ENCODE measurements at places on chromosomes 6 and 20. TPM values are rescaled to one million over a fixed set of nuclear protein-coding genes. Genes with fewer than 3 reads are reported as not detected.

Gene TBXT
- not detected for polyA plus RNA-seq

DNA sequence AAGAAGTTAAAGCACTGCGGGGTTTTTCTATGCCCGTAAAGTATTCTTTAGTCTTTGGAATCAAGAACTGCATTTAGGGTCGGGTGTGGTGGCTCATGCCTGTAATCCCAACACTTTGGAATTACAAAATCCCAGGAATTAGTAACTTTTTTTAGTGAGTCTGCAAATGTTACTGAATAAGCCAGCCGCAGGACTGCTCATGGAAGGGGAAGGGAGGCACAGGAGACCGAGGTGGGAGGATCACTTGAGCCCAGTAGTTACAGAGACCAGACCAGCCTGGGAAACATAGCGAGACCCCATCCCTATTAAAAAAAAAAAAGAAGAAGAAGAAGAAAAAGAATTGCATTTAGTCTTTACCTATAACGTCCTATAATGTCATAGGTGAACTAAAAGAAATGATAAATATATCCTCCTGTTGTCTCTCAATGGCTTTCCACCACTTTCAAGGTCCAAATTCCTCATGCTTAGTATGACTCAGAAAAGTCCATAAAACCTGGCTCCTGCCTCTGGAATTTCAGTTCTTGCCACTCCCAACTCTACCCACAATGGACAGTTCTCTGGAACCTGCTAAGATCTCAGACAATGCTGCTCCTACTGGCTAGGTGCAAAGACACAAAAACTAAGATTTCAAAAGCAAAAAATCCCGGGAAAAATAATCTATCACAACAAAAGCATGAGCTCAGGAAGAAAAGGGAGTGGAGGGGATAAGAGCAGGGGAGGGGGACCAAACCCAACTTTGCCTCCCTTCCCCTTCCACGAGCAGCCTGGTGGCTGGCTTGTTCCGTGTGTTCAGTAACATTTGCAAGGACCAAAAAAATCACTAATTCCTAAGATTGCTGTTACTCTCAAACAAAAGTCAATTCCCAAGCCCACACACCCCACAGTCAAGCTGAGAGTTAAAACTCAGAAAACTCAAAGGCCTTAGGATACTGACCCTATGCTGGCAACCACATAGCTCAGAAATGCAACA is 39.0 kb downstream of the B4GALT5 start:
- H3K4me1 ChIP-seq, result peaks cover 89% of the 10 kb centered on the region
- no peak overlapping the region for H3K4me3 ChIP-seq
- peak overlapping the region; percentile 91 for H3K27ac ChIP-seq

Gene BRPF3
- polyA plus RNA-seq, result 17.3 TPM

GRCh38 chr6:43871284-43871683 is 101.3 kb downstream of the VEGFA start:
- no peak overlapping the region for H3K27ac ChIP-seq
- DNase-seq, result no peak

DNA sequence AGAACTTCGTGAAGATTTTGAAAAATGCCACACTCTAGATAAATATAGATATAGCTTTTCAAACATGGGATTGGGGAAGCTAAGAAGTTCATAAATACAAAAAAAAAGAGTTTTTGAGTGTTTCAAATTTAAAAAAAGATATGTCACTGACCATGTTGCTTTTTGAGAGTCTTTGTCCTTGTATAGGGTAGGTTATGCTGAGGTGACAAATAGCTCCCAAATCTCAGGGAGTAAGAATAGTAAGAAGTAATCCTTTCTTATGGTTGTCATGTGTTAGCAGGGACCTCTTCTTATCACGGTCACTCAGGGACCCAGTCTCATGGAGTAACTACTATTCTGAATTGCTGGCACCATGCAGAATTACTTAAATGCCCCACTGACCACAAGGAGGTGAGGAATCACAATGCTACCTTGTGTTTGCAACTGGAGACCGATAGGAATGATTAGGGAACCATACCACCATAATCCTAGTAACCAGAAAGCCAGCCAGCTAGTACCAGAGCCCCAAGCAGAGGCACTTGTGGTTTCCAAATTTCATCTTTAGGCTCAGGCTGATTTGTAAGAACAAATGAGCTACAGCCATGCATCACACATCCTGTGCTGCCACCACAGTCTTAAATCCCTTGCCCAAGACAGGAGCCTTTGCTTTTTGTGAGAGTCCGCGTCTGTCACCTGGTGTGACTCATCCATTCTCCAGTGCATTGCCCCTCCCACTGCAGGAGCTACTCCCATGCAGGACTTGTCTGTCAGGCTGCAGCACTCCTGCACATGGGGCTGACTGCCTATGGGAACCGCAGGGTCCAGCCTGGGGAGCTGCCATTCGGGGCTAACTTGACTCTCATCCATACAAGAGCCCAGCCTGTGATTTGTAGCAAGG is 42.4 kb upstream of the ADGRF4 start:
- DNase-seq, result peak; percentile 16
- no peaks in the 10 kb centered on the region for H3K27me3 ChIP-seq
- no peak overlapping the region for H3K4me3 ChIP-seq

DNA sequence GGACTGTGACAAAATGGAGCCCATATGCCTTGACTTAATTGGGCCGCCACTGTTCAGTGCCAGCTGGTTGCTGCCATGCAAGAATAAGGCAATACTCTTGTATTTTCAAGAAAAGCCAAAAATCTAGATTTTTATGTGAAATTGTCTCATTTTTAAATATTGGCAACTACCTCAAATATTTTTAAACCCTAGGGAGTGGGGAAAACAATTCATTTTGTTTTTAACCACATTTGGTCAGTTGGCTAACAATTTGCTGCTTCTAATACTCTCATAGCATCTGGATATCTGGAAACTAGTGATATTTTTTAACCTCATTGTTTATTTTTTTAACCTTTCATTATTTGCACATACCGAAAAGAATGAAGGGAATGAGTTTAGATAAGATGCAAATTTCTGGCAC is 91.0 kb downstream of the EYA2 start:
- no peaks in the 10 kb centered on the region for H3K4me1 ChIP-seq
- H3K36me3 ChIP-seq, result no peaks in the 10 kb centered on the region
- DNase-seq, result no peak

DNA sequence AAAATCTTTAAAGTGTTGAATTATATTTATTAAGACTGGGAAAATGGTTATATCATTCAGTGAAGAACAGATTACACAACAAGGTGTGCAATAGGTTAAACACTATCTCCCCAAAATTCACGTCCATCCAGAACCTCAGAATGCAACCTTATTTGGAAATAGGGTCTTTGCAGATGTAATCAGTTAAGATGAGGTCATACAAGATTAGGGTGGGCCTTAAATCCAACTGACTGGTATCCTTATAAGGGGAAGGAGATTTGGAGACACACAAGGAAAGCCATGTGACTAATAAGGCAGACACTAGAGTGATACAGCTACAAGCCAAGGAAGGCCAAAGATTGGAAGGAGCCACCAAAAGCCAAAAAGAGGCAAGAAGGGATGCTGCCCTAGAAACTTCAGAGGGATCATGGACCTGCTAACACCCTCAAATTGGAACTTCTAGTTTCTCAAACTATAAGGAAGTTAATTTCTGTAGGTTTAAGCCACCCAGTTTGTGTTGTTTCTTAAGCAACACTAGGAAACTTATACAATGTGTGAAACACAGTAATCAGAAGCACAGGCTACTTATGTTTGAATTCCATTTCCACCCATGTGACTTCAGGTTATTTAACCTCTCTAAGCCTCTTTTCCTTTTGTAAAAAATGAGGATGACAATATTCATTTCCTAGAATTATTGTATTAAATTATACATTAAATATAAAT is 16.9 kb downstream of the ILRUN start:
- peak overlapping the region; percentile 43 for H3K27ac ChIP-seq
- H3K36me3 ChIP-seq, result no peaks in the 10 kb centered on the region
- no peak for DNase-seq
- H3K27me3 ChIP-seq, result no peaks in the 10 kb centered on the region

DNA sequence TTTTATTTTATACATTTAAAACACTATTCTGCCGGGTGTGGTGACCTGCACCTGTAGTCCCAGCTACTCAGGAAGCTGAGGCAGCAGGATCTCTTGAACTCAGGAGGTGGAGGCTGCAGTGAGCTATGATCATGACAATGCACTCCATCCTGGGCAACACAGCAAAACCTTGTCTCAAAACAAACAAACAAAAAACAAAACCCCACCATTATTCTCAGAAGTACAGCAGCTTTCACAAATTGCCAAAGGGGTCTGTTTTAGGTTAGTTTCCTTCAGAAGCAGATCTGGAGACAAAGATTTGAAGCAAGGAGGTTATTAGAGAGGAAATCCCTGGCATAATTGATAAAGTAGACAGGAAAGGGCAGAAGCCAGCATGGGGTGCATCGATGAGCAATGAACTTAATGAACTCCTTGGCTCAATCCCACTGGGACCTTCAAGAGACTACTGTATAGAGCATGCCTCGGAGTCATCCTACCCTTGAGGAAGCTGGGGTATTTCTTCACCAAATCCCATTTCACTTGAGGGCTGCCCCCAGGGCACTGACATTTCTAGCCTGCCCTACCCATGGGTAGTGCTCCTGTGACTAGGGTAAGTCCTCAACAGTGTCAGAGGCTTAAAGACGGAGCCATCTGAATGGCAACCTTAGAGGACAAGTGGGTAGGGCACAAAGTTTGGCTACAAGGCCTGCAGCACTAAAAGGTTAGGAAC is 43.2 kb upstream of the DDR1 start:
- H3K27ac ChIP-seq, result no peak overlapping the region
- H3K27me3 ChIP-seq, result no peaks in the 10 kb centered on the region
- no peak overlapping the region for H3K4me3 ChIP-seq
- no peak for DNase-seq
- H3K36me3 ChIP-seq, result no peaks in the 10 kb centered on the region

GRCh38 chr20:49843770-49844380 is 31.2 kb downstream of the SLC9A8 start:
- DNase-seq, result no peak
- H3K36me3 ChIP-seq, result no peaks in the 10 kb centered on the region
- no peaks in the 10 kb centered on the region for H3K27me3 ChIP-seq
- H3K4me1 ChIP-seq, result no peaks in the 10 kb centered on the region
- H3K4me3 ChIP-seq, result no peak overlapping the region

DNA sequence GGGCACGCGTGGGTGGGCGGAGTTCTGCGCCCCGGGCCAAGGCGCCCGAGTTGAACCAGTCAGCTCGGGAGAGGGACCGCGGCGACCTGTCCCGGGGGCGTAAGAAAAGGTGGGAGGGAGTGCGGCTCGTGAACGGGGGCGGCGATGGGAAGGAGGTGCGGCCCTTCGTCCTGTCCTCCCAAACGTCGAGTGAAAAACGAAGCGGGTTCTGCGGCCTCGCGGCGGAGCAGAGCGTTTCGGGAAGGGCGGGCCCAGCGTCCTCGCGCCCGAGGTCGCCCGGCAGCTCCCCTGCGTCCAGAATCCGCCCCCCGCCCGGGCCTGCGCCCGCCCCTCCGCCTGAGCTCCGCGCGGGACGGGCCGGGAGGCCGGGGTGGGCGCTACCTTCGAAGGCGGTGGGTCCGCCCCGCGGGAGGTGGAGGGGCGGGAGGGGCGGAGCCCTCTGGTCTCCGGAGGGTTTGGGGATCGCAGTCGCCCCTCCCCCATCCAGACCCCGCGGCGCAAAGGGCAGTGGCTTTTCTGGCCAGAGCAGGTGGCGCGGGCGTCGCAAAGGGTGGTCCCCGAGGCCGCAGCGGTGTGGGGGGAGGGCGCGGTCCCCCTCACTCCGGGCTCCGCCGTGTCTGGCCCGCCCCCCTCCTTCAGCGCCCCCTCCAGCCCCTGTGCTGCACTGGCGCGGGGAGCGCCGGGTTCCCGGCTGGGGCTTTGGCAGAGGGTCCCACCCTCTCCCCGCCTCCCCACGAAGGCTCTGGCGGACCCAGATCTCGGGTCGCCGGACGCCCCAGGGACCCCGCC is 838 bp downstream of the STMN3 start:
- peaks cover 31% of the 10 kb centered on the region for H3K27me3 ChIP-seq
- peak overlapping the region; percentile 62 for H3K4me3 ChIP-seq
- DNase-seq, result peak; percentile 31
- no peak overlapping the region for H3K27ac ChIP-seq
- peaks cover 13% of the 10 kb centered on the region for H3K4me1 ChIP-seq

- peaks cover 8% of the 10 kb centered on the region for H3K4me1 ChIP-seq
- H3K27me3 ChIP-seq, result no peaks in the 10 kb centered on the region
- no peak overlapping the region for H3K27ac ChIP-seq
- peaks cover 55% of the 10 kb centered on the region for H3K36me3 ChIP-seq
- DNase-seq, result no peak
These were observed 32.7 kb upstream of the FANCE start for GRCh38 chr6:35419417-35419816.

Gene C6orf132
- 0.08 TPM for polyA plus RNA-seq

DNA sequence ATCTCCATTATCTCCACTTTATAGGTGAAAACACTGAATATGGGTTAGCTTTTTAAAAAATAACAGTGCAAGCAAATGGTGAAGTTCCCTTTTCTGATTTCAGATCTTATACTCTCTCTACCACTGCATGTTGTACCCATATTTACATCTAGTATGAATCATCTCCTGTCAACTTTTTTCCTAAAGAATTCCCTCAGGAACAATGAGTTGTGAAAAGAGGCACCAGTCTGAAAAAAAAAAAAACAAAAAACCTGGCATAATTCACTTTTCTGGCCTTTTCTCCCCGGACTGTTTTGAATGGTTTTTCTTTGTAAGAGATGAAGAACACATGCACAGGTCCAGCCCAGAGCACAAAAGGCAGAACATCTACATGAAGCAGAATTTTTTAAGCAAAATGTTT is 596.0 kb downstream of the COL12A1 start:
- H3K4me3 ChIP-seq, result no peak overlapping the region
- no peaks in the 10 kb centered on the region for H3K27me3 ChIP-seq
- no peak overlapping the region for H3K27ac ChIP-seq
- H3K36me3 ChIP-seq, result no peaks in the 10 kb centered on the region
- H3K4me1 ChIP-seq, result no peaks in the 10 kb centered on the region
- DNase-seq, result no peak

- no peaks in the 10 kb centered on the region for H3K4me1 ChIP-seq
- no peak overlapping the region for H3K4me3 ChIP-seq
- no peak for DNase-seq
- H3K36me3 ChIP-seq, result no peaks in the 10 kb centered on the region
- no peaks in the 10 kb centered on the region for H3K27me3 ChIP-seq
These were observed 1323.8 kb upstream of the EYS start for GRCh38 chr6:67030861-67031260.

Gene CD93
- 15.5 TPM for polyA plus RNA-seq

DNA sequence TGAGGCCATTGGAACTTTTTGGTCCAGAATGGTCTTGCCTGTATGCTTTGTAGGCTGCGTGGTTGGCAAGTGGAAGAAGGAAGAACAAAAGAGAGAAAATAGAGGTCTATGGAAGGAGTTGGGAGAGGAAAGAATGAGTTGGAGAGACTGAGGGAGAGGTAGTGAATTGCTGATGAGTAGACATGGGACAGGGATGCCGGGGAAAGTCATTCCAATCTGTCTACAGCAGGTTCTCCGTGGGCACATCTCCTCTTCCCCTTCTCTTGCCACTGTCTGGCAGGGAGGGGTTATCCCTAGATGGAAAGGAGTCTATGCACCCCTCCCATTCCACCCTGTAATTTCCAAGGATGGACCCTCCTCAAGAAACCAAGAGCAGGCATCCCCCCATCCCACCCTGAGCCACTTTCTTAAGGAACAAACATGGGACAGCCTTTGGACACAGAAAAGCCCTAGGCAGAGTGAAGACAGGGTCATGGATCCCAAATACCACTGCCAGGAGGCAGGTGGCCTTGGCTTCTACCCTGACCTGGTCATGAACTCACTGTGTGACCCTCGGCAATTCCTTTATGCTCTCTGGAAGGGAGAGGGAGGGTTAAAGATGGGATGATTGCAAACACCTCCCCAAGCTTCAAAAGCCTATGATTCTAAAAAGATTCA is 196.9 kb downstream of the LRFN2 start:
- no peak overlapping the region for H3K4me3 ChIP-seq
- H3K4me1 ChIP-seq, result peaks cover 3% of the 10 kb centered on the region
- H3K36me3 ChIP-seq, result no peaks in the 10 kb centered on the region
- no peaks in the 10 kb centered on the region for H3K27me3 ChIP-seq
- no peak overlapping the region for H3K27ac ChIP-seq
